ENCODE measurements at places on chromosomes 3 and 15.

DNA sequence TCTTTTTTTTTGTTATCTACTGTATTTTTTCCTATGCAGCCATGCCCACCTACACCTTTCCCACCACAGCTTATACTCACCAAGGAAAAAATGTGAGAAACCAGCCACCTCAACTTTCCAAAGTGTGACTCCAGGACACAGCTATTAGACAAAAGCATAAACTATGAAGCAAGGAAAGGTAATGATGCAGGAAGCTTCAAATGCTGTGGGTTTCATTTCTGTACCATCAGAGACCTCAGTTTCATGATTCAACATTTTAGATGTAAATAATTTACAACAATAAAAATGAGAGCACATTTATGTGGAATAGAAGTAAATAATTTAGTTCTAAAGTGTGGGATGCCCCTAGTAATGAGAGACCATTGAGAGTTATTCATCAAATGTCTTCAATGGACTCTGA lies 115.1 kb downstream of the CDIN1 start:
- DNase-seq: no peak

DNA sequence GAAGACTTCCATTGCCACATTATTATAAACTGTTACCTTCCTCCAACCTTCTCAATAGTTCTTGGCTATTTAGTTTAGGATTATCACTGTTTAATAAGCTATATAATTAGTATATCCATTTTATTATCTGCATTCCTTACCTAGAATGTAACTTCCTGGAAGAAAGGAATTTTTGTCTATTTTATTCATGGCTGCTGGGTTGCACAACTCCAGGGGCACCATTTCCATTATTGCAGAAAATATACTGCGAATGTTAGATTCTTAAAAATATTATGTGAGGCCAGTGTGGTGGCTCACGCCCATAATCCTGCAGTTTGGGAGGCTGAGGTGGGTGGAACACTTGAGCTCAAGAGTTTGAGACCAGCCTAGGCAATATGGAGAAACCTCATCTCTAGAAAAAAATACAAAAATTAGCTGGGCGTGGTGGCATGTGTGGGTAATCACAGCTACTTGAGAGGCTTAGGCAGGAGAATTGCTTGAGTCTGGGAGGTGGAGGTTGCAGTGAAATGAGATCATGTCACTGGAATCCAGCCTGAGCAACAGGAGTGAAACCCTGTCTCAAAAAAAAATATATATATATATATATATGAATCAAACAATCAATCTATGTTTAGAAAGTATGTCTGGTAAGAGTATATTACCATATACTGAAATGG lies 19.9 kb downstream of the CLDN1 start:
- DNase-seq: no peak

DNA sequence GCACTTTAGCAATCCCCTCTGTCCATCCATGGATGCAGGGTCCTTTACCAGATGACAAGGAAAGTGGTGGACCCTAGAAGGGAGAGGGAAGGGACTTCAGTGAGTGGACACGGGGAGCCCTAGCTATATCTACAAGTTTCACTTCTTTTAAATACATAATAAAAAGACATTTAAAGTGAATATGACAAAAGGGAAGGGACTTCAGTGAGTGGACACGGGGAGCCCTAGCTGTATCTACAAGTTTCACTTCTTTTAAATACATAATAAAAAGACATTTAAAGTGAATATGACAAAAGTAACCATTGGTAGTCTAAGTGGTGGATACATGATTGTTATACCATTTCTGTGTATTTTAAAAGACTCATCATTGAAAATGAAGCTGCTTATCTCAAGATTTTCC lies 81.9 kb upstream of the HES1 start:
- no peak for DNase-seq

DNA sequence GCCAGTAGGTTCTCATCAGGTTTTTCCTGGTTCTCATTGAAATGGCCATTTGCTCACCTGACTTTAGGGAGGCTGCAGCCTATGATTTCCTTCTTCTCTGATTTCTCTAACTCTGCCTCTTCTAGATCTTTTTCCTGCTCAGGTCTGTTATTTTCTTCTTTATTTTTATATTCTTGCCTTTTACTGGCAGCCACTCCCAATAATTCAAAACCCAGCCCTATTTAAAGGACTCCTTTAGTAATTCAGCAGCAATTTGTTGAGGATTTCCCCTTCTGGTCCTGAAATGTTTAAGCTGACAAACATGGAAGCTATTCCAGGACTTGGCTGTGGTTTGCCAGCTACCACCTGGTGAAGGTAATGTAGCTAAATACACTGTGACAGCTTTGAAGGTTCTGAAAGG lies 201.5 kb downstream of the ZMAT3 start:
- DNase-seq: no peak

DNA sequence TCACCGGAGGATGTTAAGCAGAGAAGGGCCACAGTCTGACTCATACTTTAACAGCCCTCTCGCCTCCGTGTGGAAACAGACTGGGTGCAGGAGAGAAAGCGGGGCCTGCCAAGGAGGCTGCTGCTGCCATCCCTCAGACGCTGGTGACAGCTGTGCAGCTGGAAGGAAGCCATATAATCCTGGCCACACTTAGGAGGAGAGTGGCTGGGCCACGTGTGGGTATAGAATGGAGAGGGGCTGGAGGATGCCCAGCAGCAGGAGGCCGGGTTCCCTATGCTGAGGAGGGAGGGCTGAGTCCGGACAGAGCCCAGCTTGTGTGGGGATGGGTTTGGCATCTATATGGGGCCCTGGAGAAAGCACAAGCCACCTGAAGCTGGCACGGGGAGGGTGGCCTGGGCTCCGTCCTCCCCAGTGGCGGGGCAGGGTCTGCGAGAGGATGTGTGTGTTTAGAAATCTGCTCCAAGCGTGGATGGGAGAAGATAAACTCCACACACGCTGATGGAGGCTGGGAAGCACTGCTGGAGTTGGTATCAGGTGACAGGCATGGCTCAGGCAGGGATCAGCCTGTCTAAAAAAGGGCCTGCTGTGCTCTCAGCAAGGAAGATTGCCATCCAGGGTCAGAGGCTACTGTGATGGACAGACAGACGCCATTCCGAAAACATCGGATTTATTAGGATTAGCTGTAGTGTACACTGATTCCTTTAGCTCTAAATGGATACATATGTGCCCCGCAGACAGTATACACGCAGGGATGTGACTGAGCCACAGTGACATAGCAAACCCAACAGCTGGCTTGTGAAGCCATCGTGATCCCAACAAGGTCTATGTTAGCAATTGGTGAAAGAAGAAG lies 15.9 kb downstream of the ABTB1 start:
- no peak for DNase-seq

DNA sequence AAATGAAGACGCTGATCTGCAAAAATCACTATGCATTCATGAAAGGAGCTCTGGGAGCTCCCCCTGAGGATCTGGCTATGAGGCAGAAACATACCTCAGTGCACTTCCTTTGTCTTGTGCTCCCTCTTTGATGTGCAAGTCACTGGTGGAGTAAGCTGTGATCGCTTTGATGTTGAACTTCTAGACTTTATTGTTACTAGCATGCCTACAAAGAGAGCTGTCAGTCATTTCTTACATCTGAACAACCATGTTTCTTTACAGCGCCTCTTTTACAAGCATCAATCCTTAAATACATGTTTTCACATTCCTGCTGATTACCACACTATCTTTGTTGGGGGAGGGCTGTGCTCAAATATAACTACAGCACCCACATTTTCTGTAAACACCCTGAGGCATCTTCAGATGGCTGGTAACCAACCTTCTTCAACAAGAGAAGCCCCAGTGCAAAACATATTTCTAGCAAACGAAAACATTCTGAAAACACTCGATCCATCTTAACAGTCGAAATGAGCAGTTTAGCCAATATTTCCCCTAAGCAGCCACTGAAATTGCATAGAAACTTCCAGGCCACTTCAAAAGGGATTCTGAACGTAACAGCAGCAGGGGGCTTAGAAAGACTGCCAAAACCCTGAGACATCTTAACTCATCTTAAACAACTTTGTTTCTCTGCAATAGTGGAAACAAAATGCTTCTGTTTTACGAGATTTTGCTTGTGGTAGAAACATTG lies 101.9 kb upstream of the ICE2 start:
- DNase-seq: no peak

GRCh38 chr3:196726788-196727675 lies 12.6 kb upstream of the PAK2 start:
- DNase-seq: no peak

DNA sequence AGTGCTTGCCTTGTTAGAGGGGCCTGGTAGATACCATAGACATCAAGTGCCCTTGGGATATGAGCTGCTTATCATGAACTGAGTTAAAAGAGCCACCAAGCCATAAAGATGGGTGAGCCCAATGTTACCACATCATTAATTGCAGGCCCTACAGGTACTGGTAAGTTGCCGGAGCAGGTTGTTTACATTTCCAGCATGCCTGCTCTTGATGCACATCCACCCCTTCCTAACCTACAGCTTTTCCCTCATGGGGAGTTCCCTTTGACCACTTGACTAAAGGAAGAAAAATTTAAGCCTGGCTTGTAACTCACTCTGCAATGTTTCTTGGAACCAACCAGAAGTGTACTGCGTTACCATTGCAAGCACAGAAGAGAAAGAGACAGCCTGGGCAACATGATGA lies 24.7 kb upstream of the ULK4 start:
- DNase-seq: no peak

DNA sequence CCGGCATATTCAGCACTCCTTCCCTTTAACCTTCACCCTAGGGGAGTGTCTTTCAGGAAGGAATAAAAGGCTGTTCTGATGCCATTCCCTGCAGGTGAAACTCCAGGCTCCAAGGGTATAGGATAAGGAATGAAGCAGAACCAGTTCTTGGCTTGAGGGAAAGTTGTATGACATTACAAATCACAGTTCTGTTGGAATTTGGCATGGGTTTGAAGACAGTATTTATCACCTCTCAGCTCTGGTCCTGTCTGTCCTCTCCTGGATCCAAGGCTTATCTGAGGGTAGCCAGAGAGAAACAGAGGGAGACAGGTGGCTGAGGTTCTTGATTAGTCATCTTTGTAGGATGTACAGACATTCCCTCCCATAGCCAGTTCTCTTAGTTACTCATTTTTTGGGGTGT lies 37.1 kb downstream of the RAB11A start:
- DNase-seq: no peak

GRCh38 chr3:55091381-55092225 lies 163.7 kb upstream of the LRTM1 start:
- DNase-seq: no peak

GRCh38 chr3:29384640-29385039 lies 103.8 kb downstream of the RBMS3 start:
- DNase-seq: no peak

- DNase-seq: no peak
Observed at GRCh38 chr3:67605377-67605776, 49.0 kb downstream of the SUCLG2 start.

DNA sequence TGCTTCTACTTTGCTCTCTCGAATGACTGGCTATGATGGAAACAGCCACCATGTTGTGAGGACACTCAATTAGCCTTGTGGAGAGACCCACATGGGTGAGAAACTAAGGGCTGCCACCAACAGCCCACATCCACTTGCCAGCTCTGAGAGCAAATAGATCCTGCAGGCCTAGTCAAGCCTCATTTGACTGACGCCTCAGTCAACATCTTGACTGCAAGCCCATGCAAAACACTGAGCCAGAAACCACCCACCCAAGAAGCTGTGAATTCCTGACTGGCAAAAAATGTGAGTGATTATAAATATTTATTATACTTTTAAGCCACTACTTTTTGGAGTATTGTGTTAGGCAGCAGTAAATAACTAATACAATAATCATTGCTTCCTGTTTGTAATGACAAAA lies 58.4 kb downstream of the NOX5 start:
- no peak for DNase-seq

DNA sequence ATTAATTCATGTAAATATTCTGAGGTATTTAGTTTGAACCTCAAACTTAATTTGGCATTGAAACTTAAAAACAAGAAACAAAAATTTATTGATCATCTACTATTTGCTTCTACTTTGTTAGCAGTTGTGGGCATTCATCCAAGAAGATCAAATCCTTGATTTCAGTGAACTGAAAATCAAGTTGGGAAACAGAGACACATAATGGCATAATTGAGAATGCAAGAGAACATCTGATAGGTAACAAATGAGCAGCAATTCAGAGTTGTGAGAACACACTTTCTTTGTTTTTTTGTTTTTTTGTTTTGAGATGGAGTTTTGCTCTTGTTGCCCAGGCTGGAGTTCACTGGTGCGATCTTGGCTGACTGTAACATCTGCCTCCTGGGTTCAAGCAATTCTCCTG lies 33.9 kb upstream of the MED12L start:
- DNase-seq: no peak

DNA sequence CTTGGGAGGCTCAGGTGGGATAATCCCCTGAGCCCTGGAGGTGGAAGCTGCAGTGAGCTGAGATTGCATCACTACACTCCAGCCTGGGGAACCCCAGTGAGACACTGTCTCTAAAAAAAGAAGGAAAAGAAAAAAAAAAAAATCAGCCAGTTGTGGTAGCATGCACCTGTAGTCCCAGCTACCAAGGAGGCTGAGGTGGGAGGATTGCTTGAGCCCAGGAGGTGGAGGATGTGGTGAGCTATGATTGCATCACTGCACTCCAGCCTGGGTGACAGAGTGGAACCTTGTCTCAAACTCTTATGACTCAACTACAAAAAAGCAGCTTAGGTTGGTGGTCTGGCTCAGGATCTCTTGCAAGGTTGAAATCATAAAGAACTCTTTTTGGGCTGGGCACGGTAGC lies 19.3 kb upstream of the GPX1 start:
- DNase-seq: no peak

DNA sequence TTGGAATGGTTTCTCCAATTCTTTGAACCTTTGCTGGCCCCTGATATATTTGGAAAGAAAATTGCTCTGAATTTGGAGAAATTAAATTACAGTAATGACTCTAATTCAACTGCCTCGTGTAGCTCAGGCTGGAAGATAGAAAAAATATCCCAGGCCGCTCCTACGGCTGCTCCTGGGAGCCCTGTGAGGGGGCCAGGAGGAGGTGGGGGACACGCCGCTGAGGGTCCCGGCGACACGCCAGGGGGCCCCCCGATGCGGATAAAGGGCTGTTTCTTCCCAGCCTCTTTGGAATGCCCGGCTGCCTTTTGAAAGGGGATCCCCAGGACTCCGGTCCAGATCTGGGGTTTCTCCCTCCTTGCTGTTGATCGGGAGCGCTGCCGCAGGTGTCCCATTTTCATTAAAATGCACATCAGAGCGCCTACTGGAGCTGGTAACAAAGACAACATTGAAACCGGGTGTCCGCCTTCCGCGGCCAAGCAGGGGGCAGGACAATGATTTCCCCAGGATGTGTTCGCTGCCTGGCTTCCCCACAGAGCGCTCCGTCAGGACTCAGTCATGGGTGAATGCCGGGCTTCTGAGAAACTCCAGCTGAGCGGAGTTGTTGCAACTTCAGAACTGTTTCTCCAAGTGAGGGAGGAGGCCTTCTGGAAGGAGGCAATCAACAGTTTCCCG lies 200.1 kb upstream of the KBTBD8 start:
- DNase-seq: no peak
